ENCODE measurements at places on chromosomes 13 and 19.

DNA sequence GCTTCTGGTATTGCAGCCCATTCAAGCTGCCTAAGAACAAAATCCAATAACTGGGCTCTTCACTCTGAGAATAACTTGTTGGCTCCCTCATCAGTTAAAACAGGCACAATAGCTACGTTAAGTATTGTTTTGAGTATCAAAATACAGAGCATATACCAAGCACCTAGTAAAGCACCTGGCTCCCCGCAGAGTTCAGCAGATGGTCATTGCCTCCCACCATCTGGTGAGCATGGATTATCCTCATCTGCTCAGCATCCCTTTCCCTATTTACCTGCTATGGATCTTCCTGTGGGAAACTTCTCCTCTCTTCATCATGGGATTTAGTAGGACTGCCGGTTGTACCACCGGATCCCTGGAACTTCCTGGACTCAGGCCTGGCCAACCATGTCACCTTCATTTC lies 199.2 kb upstream of the MAB21L1 start:
- DNase-seq, result no peak

- no peak for DNase-seq
Measured at GRCh38 chr19:41025411-41025810, 34.3 kb downstream of the CYP2B6 start.

DNA sequence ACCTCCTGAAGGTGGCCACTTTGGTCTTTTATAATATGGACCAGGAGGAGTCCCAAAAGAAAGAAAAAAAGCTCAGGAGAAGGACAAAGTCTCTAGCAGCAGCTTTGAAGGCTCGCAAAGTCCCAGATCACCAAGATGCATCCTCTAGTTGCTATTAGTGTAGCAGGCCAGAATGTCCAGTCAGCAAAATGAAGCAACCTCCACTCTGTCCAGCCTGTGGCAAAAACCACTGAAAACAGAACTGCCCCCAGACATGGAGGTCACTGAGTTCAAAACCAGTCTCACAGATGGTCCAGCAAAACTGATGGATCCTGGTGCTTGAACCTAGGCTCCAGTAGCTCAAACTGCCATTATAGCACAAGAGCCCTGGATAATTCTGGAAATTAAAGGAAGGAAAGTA lies 10.4 kb downstream of the LILRB4 start:
- DNase-seq, result no peak

GRCh38 chr19:55087542-55087901 lies 11.9 kb downstream of the EPS8L1 start:
- no peak for DNase-seq

GRCh38 chr19:2479556-2480194 lies 3.7 kb downstream of the GADD45B start:
- DNase-seq, result no peak

DNA sequence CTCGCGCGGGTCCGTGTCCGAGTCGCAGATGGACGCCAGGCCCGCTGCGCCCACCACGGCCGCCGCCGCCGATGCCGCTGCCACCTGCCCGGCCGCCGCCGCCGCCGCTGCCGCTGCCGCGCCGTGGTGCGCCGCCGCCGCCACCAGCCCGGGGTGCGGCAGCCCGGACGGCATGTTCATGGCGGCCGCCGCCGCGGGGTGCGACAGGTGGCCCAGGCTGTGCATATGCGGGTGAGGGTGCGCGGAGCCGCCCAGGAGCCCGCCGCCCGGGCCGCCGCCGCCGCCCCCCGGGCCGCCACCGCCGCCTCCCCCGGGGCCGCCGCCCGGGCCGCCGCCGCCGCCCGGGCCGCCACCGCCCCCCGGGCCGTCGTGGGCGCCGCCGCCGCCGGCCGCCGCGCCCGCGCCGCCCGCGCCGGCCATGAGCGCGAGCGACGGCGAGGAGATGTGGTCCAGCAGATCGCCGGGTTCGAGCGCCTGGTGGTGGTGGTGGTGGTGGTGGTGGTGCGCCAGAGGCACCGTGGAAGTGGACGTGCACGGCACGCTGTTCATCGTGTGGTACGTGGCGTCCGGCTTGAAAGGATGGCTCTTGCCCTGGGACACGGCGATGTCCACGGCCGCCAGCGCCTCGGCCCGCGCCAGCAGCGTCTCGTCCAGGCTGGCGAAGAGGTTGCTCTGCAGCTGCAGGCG lies 1.3 kb downstream of the POU4F1 start:
- no peak for DNase-seq

GRCh38 chr19:5131506-5132205 lies 162.7 kb downstream of the KDM4B start:
- DNase-seq, result no peak

- no peak for DNase-seq
Measured at GRCh38 chr13:60158321-60158801, 5.4 kb downstream of the DIAPH3 start.

- no peak for DNase-seq
Measured at GRCh38 chr19:33819880-33820781, 23.5 kb downstream of the KCTD15 start.

DNA sequence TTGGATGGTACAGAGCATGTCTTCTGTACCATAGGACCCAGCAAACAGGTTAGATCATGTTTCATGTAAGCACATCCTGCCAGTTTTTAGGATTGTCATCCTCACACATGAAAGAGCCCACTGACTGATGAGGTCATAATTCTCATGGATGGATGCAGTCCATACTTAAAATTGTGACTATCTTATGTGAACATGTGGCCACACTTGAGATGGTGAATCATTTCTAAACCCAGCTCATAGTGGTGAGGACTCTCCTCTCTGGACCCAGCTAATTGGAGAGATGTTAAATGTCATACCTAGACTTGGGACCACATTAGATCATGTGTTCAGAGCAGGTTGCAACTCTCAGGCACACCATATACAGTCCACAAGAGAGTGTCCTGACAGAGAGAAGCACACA lies 24.8 kb upstream of the ZNF254 start:
- DNase-seq, result no peak

DNA sequence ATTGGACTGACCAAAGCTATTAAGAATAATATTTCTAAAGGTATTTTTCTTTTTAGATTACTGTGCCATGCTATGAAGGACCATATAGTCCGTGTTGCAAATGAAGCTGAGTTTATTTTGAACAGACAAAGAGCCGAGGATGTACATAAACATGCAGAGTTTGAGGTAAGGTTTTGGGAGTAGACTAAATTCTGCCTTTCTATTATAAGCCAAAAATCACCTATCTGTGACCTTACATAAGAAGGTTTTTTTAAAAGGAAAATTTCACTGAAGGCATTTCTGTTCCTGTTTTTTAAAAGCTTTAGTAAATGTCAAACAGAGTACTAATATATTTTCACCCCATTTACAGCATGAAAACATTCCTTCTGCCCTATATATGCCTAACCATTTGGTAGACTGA lies 127.4 kb downstream of the MAB21L1 start:
- DNase-seq, result no peak

- no peak for DNase-seq
Measured at GRCh38 chr19:40143612-40144011, 47.6 kb upstream of the MAP3K10 start.

DNA sequence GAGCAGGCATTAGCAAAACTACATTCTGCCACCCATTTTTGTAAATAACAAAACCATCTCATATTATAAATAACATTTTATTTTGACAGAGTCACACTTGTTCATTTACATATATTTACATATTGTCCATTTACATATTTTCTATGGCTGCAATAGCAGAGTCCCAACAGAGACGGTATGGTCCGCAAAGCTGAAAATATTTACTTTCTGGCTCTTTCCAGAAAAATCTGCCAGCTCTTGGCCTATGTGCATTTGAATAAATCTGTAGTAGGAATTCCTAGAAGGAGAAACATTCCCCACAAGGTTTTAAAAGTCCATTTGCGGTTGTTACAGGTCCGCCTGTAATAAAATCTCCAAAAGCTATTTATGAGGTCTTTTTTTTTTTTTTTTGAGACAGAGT lies 5.7 kb upstream of the TSPAN16 start:
- DNase-seq, result no peak

- DNase-seq, result no peak
Measured at GRCh38 chr19:18298601-18299000, 17.2 kb upstream of the JUND start.

DNA sequence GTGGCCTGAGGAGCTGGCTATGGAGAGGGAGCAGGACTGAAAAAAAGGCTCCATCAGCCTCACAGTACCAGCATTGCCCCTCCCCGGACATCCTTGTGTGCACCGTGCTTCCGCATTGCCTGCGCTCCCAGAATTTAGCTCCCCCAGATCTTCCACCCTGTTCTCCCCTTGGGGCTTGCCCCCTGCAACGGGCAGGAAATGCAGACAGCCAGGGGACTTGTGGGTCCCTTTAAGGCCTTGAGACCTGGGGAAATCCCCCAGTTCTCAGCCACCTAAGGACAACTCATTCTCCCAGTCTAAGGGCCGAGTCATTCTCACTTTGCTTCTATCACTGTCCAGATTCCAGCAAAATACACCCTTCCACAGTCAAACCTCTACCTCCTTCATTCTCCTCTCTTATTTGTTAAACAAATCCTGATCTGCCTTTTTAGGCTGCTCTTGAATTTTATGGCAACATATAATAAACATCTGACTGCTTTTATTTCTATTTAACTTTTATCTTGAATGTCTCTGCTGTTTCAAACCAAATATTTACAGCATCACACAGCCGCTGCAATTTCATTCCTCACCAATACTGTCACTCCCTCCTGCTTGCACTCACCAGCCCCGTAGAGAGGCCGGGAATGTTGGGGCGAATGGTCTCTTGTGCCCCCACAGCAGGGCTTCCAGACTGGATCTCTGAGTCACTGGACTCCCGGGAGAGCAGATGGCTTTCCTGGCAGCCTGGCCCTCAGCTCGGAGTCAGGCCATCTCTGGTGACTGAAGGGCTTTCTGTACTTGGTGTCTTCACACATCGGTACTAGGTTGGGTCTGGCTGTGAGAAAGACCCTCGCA lies 221.9 kb downstream of the TSHZ3 start:
- no peak for DNase-seq

- DNase-seq, result no peak
Measured at GRCh38 chr13:30422054-30422839, at the start of gene UBE2L5. Gene UBE2L5, plus strand, starts transcription at chr13:30422493. Its CDS starts 5,498 bp downstream, at chr13:30427991.

All from iPS DF 6.9 (cell line).